ENCODE measurements at places on chromosomes 3 and 15.

GRCh38 chr3:134242649-134243617, 7.7 kb downstream of the RYK start:
- no peak for DNase-seq

DNA sequence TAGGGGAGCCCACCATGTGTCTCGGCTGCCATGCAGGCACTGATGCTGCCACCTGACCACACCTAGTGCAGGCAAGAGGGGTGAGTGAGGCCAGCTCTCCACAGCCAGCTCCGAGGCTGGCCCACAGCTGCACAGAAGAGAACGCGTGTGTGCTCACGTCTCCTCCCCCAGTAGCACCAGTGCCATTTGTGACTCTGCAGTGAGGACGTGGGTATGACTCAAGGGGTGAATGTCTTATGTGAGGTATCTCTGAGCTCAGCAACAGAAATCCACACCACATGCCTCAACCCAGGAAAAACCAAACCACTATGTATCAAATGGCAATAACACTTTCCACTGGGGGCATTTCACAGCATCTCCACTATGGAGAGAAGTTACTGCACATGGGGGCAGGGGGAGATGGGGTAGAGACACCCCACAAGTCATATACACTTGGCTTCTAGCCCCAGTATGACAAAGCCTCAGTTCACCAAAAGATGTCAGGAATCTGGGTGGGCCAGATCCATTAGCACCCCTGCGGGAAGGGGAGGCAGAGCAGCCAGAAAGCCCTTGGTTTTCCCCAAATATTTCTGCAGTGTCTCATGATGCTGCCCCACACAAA, 87.6 kb downstream of the LRIG1 start:
- no peak for DNase-seq

GRCh38 chr15:92636401-92636907, 19.1 kb downstream of the FAM174B start:
- no peak for DNase-seq

DNA sequence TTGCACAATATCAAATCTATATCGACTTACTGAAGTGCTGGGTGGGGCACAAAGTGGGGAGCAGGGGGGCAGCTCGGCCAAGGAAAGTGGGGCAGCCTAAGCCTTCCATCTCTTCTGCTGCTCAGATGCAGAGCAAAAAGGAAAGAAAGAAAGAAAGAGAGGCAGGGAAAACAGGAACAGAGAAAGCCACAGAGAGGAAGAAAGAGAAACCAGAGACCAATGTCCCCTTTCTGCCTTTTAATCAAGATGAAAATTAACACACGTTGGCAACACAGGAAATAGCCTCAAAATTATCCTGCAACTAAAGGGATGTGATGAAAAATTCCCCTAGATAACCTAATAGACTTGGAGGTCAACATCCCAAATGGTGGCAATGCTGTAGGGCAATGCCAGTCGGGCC, 72.2 kb upstream of the RAD18 start:
- DNase-seq, result no peak

GRCh38 chr15:81107889-81108288, 26.2 kb upstream of the CFAP161 start:
- DNase-seq, result no peak

DNA sequence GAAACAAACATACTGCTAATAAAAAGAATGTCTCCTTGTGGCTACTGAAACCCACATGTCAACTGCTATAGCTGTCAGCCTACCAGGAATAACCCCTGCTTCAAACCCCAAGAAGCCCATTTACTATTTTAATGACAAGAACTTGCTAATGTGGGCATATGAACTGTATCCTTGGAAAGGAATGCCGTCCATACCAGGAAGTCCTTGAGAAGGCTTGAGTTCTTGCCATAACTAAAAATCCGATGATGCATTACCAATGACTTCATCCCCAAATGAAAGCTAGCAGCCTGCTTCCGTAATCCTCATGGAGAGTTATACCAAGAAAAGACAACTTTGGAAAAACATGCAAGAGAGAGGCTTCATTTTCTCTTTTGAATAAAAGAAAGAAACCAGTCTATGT, 34.8 kb downstream of the MINDY4B start:
- DNase-seq, result no peak

- DNase-seq, result no peak
Measured at GRCh38 chr3:69259125-69259524, 126.8 kb downstream of the FRMD4B start.
